Activated CD8-positive, alpha-beta memory T cell treated with anti-CD3 and anti-CD28 coated beads for 4 hours (primary cell): ENCODE measurements at places on chromosomes 3 and 15.

DNA sequence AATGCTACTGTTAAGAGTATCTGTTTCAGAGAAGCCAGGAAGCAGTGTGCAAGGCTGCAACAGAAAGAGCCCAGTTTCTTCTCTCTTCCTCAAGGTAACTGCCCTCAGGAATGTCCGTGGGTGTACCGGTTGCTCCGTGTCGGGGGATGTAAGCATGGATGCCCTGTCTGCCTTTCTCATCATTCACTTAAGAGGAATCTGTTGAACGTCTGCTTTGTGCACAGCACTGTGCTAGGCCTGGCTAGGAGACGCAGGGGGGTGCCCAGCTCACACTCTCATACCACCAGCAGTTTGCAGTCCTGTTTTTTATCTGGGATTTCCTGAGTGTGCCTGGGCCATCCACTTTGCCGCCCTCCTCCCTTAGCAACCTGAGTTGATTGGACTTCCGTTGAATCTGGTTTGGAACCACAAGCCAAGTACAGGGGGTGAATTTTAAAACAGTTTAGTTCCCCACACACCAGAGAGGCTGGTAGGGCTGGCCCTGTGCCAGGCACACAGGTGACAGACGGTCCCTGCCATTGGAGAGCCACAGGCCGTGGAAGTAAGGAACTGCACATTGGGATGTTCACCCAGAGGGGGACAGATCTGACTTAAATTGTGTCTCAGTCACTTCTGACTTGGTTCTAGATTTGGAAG is 11.2 kb downstream of the BOC start:
- DNase-seq, result no peak

GRCh38 chr15:60704717-60705116 is 225.8 kb upstream of the ICE2 start:
- no peak for DNase-seq

- DNase-seq, result no peak
Observed at GRCh38 chr3:194489736-194490612, 3.2 kb upstream of the ATP13A3 start.

GRCh38 chr3:104069114-104069513 is 1297.6 kb upstream of the ALCAM start:
- no peak for DNase-seq
